ENCODE measurements at places on chromosomes 11 and 22.

GRCh38 chr22:21641417-21641788 is 699 bp upstream of the SDF2L1 start:
- DNase-seq, result no peak

GRCh38 chr11:64765291-64765850 is 5.6 kb upstream of the PYGM start:
- DNase-seq, result no peak

- no peak for DNase-seq
Measured at GRCh38 chr22:25536589-25536988, 27.9 kb upstream of the GRK3 start.

GRCh38 chr11:107785401-107785800 is 73.2 kb downstream of the SLC35F2 start:
- DNase-seq, result no peak

DNA sequence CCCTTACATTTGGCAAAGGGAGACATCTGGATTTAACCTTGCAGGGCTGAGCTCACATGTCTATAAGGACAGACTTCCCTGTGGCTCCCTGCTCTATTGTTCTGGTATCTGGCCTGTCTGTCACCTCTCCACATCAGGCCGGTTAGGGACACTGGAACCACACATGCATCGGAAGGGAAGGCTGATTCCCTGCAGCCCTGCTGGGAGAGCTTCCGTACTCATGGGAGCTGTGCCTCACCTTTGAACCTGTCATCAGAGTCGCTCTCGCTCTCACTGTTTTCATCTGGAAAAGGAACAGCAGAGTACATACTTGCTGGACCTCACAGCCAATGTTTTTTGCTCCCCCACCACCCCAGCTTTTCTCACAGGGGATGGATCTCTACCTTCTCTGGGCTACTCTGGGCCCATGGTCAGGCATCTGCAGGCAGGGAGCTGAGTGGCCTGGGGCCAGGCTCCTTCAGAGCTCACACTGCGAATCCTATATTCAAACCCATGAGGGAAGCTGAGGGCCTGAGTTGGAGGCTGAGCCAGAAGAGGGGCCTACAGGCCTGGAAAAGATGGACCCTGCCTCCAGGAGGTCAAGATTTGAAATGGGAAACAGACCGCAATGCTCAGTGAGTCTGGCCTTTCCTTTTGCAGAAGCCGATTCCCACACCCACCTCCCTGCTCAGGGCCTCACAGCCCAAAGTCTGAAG is 31.3 kb downstream of the RPL27A start:
- DNase-seq, result no peak

GRCh38 chr22:43473031-43473430 is 61.2 kb downstream of the MPPED1 start:
- DNase-seq, result no peak

GRCh38 chr11:16935518-16936302 is 78.5 kb downstream of the PLEKHA7 start:
- no peak for DNase-seq

DNA sequence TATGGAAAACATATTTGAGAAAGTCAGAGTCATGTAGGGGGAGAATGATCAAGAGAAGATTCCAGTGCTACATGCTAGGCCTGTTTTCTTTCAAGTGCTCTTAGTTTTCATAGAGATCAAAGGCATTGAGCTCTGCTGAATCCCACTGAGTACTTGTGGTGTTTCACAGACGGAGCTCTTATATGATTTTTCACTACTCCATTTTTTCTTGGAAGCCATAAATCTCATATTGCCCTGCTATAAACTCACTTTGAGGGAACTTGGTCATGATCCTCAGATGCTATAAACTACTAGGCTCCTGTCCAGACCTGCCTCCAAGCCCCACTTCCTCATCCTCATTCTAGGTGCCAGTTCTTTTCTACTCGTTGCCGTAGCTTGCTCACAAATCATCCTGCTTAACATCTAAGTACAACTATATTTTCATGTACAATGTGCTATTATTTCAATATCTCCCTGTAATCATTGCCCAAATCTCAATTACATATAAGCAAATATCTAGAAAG is 180.8 kb upstream of the CCDC179 start:
- DNase-seq, result no peak

DNA sequence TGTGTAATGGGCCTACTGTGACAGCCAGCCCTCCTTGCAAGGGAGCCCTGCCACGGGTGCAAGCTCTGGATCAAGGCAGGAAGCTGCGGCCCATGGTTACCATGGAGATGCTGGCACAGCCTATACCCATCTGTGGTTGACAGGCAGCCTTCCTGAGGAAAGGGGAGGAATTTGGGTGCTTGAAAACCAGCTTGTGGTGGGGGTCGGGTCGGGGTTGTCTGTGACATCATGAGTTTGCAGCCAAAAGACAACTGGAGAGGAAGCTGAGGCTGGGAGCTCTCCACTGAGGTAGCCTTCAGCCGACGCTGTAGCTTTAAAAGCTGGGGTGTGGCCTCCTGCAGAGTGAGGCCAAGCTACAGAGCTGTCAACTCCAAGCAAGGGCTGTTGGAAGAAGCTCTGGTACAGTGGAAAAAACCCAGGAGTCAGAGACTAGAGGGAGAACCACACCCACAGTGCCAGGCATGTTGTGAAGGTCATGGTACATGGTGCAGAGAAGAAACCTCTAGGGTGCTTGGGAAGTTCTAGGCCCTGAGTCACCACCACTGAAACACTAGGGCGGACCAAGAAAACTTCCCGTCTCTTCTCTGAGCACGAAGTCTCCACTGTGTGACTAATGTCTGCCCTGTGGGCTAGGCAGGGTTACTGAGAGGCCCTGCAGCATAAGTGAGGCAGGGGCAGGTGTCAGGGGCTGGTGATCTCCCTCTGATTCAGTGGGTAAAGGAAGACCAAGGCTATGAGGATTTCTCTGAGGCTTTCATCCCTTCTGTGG is 10.8 kb upstream of the LDHA start:
- DNase-seq, result peak; percentile 90

GRCh38 chr11:111300569-111300968 is 2.2 kb downstream of the POU2AF3 start:
- DNase-seq, result no peak

- no peak for DNase-seq
Measured at GRCh38 chr22:20606041-20606783, 98.8 kb downstream of the MED15 start.

GRCh38 chr11:111735262-111736116 is 30.7 kb downstream of the PPP2R1B start:
- peak; percentile 62 for DNase-seq

DNA sequence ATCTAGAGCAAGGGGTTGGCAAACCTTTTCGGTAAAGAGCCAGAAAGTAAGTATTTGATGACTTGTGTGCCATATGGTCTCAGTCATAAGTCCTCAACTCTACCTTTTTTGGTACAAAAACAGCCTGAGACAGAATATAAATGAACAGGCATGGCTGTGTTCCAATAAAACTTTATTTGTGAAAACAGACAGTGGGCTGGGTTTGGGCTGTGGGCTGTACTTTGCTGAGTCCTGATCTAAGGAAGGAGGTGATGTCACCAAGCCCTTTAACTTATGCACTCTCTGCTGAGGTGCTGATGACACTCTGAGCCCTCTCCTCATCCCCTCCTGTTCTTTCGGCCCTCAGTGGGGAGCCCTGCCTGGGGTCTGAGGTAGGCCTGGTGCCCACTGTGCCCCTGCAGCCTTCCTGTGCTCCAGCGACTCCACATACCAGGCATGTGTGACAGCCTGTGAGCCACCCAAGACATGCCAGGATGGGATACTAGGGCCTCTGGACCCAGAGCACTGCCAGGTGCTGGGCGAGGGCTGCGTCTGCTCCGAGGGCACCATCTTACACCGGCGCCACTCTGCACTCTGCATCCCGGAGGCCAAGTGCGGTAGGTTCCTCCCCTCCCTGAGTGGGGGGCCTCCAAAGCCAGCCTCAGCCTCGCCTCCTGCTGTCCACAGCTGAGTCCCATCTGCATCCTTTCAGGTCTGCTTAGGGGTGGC is 85.9 kb upstream of the MYOD1 start:
- DNase-seq, result no peak

DNA sequence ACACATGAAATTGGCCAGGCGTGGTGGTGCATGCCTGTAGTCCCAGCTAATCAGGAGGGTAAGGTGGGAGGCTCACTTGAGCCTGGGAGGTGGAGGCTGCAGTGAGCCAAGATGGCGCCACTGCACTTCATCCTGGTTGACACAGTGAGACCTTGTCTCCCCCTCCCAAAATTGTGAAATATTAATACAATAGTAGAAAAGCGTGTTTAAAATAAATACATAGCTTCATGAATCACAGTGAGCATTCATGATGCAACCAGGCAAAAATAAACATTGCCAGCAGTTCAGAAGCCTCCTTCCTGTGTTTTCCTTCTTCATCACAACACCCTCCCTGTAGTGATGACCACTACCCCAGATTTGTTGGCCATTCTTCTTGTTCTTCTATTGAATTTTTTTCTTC is 4.3 kb upstream of the TEAD1 start:
- no peak for DNase-seq

GRCh38 chr11:120914021-120914420 is 109.9 kb upstream of the TBCEL start:
- no peak for DNase-seq
